Colonic mucosa (tissue), 4 donors: ENCODE measurements at places on chromosomes 7 and 10.

DNA sequence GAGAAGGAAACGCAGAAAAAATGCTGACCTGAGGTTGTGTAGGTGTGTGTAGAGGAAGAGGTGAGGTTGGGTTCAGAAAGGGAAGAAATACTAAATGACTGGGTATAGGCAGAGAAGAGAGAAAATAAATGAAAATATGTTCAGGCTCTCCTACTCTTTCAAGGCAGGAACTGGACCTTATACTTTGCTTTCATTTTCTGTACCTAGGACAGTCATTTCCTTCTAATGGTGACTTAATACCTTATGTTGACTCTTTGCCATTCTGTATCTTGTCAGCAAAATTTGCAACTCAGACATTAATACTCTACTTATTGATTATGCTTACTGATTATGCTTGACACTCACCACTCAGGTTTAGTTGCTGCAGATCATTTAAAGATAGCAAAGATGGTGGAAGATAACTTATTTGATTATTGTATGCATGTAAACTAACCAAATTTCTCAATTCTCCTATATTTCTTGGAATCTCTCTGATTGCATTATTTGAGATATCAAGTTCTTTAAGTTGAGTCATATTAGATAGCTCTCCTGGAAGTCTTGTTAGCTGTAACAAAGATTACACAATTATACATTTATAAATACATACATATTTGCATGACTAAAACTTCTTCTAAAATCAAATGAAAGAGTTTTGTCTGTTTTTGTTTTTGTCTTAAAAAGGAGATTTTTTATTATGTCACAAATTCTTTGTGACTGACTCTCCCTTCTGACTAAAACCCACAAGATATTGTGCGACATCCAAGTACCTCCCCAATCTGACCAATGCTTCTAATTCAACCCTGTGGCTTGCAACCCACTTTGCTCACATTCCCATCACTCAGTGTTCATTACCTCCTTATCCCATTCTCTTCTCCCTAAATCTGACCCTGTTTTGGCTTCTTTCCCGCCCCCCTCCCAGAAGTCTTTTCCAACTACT lies 20.0 kb downstream of the LRRD1 start:
- no peak for DNase-seq

GRCh38 chr7:5528815-5529442 lies 105.3 kb upstream of the TNRC18 start:
- DNase-seq = no peak

DNA sequence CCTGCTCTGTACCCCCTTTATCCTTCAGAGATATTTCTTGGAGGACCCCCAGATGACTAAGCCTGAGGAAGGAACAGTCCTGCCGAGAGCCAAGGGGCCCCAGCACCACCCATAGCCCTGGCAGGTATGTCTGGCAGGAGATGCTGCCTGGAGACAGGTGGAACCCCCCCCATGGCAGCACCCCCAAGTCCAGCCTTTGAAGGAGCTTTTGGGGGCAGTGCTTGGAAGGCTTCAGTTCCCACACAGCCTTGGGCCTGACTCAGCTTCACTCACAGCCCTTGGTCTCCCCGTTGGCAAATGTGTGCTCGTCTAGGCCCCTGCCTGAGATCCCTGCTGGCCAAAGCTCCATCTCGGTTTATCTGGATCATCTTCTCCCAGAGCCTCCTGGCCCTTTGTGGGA lies 23.0 kb upstream of the PCBD1 start:
- DNase-seq = no peak

DNA sequence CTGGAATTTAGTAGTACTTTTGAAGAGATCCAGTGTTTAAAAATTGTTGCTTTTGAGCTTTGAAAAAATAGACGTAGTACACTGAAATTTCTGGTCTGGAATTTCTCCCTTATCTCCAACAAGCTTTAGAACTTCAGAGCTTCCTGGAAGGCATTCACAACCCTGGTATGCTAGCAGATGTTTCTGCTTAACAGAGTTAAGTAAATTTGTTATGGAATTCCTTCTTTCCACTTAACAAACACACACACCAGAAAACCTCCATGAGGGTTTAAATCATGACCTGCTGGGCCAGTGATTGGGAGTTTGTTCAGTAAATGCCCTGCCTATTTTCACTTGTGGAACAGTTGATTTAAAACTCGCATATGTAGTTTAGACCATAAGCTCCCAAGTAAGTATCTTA lies 13.7 kb downstream of the ASB15 start:
- no peak for DNase-seq

- no peak for DNase-seq
Observed at GRCh38 chr7:41698726-41699125, 4.2 kb downstream of the INHBA start.

DNA sequence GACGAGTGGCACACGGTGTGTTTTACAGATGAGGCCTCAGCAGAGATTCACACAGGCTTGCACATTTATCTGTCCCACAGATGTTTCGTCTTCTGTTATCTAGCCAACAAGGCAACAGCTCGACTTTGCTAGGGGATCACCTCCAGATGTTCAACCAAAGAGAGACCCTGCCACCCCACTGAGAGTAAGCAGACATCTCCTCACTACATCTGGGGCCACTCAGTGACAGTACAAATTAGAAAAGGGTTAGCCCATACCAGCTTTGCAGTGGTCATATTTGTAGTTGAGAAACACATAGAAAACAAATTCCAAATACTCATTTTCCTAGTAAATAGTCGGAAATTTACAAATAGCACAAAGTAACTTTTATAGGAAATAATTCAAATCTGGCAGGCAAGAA lies 164.2 kb downstream of the HDAC9 start:
- DNase-seq = no peak
